ENCODE measurements at places on chromosomes 1 and 21.

DNA sequence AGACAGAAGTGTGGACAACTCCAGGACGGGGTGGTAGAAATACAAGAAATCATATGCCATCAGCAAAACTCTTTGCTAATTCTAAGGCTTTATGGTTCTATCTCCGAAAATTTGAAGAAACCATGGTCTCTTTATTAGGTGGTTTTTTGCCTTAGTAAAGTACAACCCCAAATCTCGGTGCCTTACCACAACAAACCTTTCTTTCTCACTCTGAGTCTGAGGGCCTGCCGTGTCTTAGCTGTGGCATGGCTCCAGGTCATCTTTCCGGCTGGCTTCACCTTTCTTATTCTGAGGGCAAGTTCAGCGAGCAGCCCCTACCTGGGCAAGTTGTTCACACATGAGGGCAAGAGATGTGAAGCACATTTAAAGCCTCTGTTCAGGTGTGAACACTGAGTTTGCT is 280.6 kb downstream of the TTLL7 start:
- DNase-seq, result no peak

- peak; percentile 35 for DNase-seq
Measured at GRCh38 chr1:204791453-204792353, 79.0 kb upstream of the NFASC start.

GRCh38 chr1:90480271-90480835 is 236.7 kb downstream of the BARHL2 start:
- no peak for DNase-seq

- peak; percentile 99 for DNase-seq
Measured at GRCh38 chr1:33435096-33435820, 4.4 kb upstream of the PHC2 start.

DNA sequence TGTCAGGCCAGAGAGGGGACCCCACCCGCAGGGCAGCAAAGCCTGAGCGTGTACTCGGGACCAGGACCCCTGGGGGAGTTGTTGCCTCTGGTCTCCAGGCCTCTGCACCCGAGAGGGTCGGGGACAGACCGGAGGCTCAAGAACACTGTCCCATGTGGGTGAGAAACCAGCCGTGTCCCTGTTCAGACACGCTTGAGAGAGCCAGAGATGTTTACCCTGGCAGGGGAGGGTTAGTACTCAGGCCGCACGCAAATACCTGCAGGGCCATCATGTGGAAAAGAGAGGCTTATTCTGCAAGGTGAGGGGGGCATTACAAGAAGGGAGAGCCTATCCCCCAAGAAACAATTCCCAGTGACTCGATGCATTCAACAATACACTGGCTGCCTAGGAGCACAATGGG is 74.0 kb upstream of the ARHGEF16 start:
- no peak for DNase-seq

GRCh38 chr1:172398970-172399755 is 21.3 kb upstream of the C1orf105 start:
- peak; percentile 96 for DNase-seq

GRCh38 chr21:43598416-43599120 is 60.7 kb downstream of the HSF2BP start:
- peak; percentile 70 for DNase-seq

GRCh38 chr1:206709772-206710459 is 25.2 kb downstream of the MAPKAPK2 start:
- peak; percentile 79 for DNase-seq

DNA sequence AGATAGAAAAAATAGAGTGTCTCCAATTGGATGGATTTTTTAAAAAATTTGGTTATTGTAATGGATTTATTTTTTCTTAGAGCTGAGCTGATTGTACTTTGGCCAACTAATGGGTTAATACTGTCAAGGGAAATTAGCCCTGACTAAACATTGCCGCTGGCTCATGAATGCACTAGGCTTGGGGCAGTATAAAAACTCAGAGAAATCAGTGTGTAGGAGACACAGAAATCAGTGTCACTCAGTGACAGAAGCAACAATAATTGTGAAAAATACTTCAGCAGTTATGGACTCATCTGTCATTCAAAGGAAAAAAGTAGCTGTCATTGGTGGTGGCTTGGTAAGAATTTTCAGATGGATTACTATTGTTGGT is at the start of gene KMO:
TSS of gene KMO (plus strand) at position 217 of the 370 bp plus-strand sequence. CDS start at position 284, 67 bp downstream.
- no peak for DNase-seq

DNA sequence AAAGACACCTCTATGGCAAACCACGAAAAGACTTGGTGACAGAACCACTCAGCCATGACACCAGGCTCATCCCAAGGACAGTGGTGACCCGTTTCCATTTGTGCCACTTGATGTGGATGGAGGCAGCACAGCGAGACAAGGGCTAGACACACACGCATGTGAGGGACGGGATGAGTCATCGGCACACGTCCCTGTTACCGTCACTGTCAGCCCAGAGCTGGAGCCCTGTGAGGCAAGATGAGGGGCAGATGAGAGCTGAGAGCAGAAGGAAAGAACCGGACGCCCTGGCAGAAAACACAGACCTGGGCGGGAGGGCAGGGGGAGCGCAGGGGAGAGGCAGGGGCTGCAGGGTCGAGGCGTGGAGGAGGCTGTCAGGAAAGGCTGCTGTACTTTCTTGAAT is 57.8 kb downstream of the SIK1 start:
- peak; percentile 29 for DNase-seq

- peak; percentile 26 for DNase-seq
Measured at GRCh38 chr21:25563361-25564116, 43.7 kb downstream of the MRPL39 start.

GRCh38 chr21:42403611-42404231 is at the start of gene UBASH3A:
Gene UBASH3A, plus strand, starts transcription at chr21:42403902. Its CDS starts 44 bp downstream, at chr21:42403946.
- no peak for DNase-seq

GRCh38 chr1:204575221-204576190 is 59.3 kb downstream of the MDM4 start:
- DNase-seq, result no peak

GRCh38 chr1:207817166-207817565 is 65.3 kb downstream of the CD46 start:
- no peak for DNase-seq

DNA sequence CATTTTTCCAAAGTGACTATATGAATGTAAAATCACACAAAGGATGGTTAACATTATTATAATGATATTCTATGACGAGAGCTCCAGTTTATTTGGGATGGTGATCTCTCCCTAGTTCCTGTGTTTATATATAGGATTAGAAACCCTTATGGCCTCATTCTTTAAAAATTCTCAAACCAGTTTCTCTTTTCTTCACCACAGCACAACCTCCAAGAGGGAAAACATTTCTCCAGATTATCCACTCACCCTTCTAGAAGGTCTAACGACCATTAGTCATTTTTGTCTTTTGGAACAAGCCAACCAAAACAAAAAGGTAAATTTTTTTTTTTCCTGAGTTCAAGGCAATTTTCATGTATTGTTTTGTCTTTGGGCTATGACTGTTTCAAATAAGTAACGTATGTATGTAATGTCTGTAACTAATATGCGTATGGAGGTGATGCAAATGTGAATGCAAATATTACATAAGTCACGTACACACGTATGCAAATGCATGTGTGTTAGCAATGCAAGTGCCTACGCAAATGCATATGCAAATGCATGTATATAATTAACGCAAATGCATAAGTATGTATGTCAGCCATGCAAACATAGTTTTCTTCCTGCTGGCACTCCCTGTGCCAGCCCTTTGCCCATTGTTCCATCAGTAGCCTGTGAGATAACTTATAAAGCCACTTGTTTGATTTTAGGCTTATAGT is 72.5 kb upstream of the MORC3 start:
- DNase-seq, result no peak

GRCh38 chr1:244964112-244964971 is 100.0 kb upstream of the HNRNPU start:
- peak; percentile 78 for DNase-seq

- DNase-seq, result no peak
Measured at GRCh38 chr1:178940068-178940765, 69.3 kb upstream of the ANGPTL1 start.

- DNase-seq, result peak; percentile 93
Measured at GRCh38 chr1:239814306-239814881, 277.3 kb upstream of the FMN2 start.

DNA sequence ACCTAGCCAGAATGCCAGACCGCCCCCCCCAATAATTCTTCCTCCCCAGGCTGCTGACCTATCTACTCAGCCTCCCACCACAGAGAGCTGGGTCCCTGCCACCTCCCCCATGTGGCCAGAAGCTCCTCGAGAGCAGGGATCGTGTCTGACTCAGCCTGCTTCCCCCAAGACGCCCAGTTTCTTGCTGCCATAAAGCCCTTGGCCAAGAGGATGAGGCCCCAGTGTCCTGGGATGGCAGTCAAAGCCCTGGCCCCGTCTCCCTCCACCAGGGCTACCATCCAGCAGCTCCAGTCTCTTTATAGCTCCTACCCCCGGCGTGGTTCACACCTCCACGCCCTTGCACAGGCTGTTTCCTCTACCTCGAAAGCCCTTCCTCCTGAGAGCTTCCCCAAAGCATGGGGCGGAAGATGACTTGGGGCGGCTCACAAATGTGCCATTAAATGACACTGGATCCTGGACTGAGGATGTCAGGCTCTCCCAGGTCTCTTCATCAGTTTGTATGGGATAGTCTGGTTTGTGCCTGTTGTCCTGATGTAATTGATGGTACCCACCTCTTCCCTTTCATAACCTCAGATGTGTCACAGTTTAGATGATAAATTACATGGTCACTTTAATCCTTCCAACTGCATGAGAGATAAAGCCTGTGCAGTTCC is 13.2 kb downstream of the ADGRB2 start:
- DNase-seq, result peak; percentile 55

- DNase-seq, result no peak
Measured at GRCh38 chr1:5567839-5568238, 424.4 kb downstream of the NPHP4 start.

DNA sequence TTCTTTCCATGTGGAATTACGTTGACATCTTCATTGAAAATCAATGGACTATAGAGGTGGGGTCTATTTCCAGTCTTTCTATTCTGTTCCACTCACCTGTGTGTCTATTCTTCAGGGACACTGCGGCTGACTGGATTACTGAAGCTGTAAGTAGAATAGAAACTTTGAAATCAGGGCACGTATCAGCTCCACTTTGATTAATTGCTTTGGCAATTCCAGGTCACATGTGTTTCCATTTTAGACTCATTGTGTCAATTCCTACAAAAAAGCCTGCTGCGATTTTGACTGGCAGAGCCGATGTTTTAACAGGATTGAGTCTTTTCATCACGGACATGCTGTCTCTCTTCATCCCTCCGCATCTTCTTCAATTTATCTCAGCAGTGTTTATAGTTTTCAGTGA is 20.9 kb upstream of the RNF223 start:
- no peak for DNase-seq

GRCh38 chr1:230940848-230941247 is 37.8 kb downstream of the TTC13 start:
- peak; percentile 45 for DNase-seq

- peak; percentile 56 for DNase-seq
Measured at GRCh38 chr1:29245876-29246275, 9.6 kb downstream of the PTPRU start.

GRCh38 chr1:79777481-79778219 is 771.1 kb upstream of the ADGRL4 start:
- DNase-seq, result no peak

GRCh38 chr21:45332981-45333582 is 45.4 kb upstream of the POFUT2 start:
- DNase-seq, result no peak

GRCh38 chr21:44377922-44378645 is 24.7 kb downstream of the TRPM2 start:
- DNase-seq, result no peak

- peak; percentile 78 for DNase-seq
Measured at GRCh38 chr1:161738627-161739287, 10.8 kb upstream of the DUSP12 start.

DNA sequence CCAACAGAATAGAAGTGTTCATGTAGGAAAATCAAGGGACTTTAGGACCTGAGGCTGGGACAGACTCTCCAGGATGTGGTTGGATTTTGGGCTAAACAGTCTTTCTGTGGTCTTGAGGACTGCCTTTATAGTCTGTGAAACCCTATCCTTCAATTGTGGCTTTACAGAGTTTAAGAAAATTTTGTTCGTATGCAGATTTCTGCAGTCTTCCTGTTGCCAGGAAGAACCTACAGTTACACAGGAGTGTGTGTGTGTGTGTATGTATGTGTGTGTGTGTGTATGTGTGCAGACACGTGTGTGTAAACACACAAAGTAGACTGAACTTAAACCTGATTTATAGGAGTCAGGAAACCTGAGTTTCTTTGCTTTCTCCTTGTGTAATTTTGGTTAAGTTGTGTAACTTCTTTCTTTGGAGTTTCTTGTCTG is 22.8 kb downstream of the NEK7 start:
- peak; percentile 93 for DNase-seq

DNA sequence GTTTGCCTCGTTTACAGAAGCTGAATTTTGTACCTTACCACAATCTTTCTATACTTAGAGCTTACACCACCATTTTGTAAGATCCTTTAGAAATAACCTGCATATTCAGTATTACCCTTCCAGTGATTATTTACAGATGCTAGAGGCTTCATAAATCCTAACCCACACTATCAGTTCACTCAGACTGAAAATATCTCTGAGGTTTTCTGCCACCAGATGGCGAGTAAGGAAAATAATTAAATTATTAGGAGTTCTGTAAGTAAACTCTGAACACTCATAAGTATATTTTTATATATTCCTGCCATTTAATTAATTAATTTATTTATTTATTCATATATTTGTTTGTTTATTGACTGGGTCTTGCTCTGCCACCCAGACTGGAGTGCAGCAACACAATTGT is 1635.2 kb downstream of the PLA2G4A start:
- no peak for DNase-seq

- DNase-seq, result no peak
Measured at GRCh38 chr1:5906116-5906515, 86.1 kb downstream of the NPHP4 start.

DNA sequence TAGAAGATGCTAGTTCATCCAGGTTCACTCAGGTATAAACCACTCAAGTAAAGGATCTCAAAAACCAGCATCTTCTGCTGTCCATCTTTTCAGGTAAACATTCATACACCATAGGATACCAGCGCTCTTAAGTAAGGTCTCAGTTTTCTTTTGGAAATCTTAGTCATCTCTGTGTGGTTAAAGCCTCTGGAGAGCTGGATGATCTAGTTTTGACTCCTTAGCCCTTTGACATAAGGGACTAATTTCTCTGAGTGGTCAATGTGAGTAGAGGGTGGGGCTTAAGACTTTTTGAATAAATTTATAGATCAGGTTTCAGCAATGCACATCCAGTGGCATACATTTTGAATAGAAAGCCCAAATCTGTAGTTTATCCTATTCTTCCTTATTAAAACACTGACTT is 92.3 kb downstream of the CTH start:
- DNase-seq, result peak; percentile 51

- DNase-seq, result no peak
Measured at GRCh38 chr1:15174615-15174983, 21.1 kb downstream of the TMEM51 start.

GRCh38 chr1:233972951-233973635 is 68.6 kb downstream of the SLC35F3 start:
- no peak for DNase-seq

- DNase-seq, result no peak
Measured at GRCh38 chr21:29786496-29787360, 153.1 kb downstream of the GRIK1 start.

- peak; percentile 53 for DNase-seq
Measured at GRCh38 chr1:154445040-154445472, 39.9 kb downstream of the IL6R start.
